Osteoblast (primary cell): ENCODE measurements at places on chromosomes 13 and 19. TPM values are rescaled to one million over a fixed set of nuclear protein-coding genes. Genes with fewer than 3 reads are reported as not detected.

The C13orf46 gene
- 0.36 and 0.59 TPM in 2 replicates for total RNA-seq

The EGLN2 gene
- total RNA-seq, result 69.8 and 75.1 TPM in 2 replicates

The LRRC25 gene
- total RNA-seq, result 0.88 and 1.1 TPM in 2 replicates

The CYP2A7 gene
- total RNA-seq, result not detected in 2 replicates

The IGFL3 gene
- total RNA-seq, result not detected in 2 replicates

The U2AF1L4 gene
- total RNA-seq, result 5.8 and 8.8 TPM in 2 replicates

The ZNF841 gene
- 27.9 and 30.9 TPM in 2 replicates for total RNA-seq

DNA sequence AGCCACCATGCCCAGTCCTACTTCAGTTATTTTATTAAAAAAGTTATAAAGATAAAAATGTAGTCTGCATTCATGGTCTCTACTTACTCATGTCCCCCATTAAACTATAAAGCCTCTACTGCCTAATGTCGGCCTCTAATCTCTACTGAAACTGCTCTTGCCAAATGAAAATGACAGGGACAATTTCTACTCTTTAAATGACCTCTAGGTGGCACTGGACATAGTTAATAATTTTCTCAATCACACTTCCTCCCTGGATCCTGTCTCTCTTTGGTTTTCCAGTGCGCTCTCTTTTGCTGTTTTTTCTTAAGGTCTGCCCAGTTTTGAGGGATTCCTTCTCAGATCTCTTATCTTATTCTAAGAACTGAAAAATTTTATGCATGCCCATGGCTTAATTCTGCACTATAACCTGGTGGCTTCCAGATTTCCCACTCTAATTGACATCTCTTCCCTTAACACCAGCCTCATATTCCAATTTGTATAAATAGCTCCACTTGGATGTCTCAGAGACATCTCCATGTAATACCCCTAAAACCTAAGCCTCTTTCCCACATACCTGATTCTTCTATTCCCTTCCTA lies 54.3 kb downstream of the MTMR6 start:
- DNase-seq, result no peak

DNA sequence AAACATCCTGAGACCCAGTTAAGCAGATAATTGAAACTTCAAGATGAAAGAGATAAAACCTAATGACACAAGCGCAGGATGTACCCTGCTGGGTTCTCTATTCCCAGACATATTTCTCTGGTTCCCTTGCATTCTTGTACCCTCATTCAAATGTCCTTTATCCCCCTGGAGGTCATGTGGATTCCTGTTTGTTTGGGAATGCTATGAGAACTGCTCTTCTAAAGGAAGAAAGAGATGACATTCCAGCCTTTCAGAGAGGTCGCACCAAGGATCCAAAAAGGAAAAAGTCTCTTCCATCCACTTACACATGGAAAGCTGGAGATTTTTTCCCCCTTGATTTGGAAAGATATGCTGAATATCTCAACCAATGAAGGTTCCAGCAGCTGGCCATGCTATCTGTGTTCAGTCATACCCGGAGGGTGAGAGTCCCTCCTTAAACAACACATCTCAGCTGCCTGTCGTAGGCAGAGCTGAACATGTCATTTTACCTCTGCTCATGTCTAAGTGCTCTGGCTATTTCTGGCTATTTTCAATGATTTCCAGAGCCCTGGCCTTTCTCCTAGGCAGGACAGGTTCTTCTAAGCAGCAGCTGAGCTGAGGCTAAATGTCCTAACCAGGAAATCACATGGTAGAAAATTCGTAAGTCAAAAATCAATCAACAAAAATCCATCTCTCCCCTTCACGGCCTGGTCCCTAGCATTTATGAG lies 52.5 kb downstream of the C13orf42 start:
- no peak for DNase-seq

- no peak for DNase-seq
These were observed 271.2 kb downstream of the ENOX1 start for GRCh38 chr13:43515531-43515930.

DNA sequence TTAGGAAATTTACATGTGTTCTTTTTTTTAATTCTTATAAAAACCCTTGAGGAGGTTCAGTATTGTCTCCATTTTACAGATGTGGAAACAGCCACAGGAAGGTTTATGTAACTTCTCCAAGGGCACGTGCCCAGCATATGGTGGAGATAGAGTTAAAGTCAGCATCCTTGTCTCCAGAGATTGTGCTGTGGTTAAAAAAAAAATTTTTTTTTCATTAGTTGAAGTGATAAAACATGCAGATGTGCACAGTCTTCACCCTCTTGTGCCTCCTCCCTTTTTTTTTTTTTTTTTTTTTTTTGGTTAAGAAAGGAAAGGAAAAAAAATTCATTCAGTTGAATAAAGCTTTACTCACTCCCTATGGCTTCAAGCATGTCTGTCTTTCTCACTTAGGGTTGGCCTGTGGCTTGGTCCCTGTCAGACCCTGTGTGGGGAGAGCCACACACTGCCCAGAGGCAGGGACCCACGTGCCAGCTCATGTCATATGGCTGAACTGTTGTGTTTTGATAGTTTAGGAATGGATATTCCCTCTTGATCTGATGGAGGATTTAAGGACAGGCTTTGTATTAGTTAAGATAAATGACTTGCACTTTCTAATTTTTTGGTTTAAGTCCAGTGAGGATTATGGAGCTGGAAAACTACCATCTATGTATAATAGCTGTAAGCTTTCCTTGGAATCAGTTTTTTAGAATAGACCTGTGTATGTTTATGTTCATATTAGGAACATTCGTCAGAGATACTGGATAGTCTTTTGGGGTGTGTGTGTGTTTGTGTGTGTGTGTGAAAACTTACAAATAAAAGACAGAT lies 19.3 kb downstream of the RNASEH2B start:
- no peak for DNase-seq

GRCh38 chr13:36412736-36413135 lies 19.6 kb upstream of the CCNA1 start:
- no peak for DNase-seq
